Cardiac atrium fibroblast (primary cell): ENCODE measurements at places on chromosomes 11 and 22. TPM values are rescaled to one million over a fixed set of nuclear protein-coding genes. Genes with fewer than 3 reads are reported as not detected.

Gene SCO2
- 0.81 and 1.6 TPM in 2 replicates for total RNA-seq

Gene THY1
- total RNA-seq: 45.8 and 46.6 TPM in 2 replicates

Gene CTSF
- total RNA-seq: 65.9 and 72.4 TPM in 2 replicates

Gene TLCD5
- 1.1 and 3.9 TPM in 2 replicates for total RNA-seq

Gene GUCY1A2
- total RNA-seq: 2.1 and 6.0 TPM in 2 replicates

Gene L3MBTL2
- 15.5 and 19.4 TPM in 2 replicates for total RNA-seq

Gene TTC28
- 13.0 and 22.7 TPM in 2 replicates for total RNA-seq

Gene CERK
- total RNA-seq: 20.6 and 26.0 TPM in 2 replicates

Gene MMP1
- 1.1 and 1.5 TPM in 2 replicates for total RNA-seq

Gene EXPH5
- not detected in 2 replicates for total RNA-seq

Gene AMBRA1
- total RNA-seq: 17.3 and 19.1 TPM in 2 replicates

Gene ARCN1
- 151 and 155 TPM in 2 replicates for total RNA-seq

Gene PLAAT4
- 11.5 and 28.3 TPM in 2 replicates for total RNA-seq

Gene OR5L2
- not detected in 2 replicates for total RNA-seq

Gene OR52A1
- total RNA-seq: not detected in 2 replicates

Gene TBC1D10A
- total RNA-seq: 15.1 and 23.5 TPM in 2 replicates

Gene C11orf52
- 0.65 and 4.3 TPM in 2 replicates for total RNA-seq

Gene FAT3
- 0.18 and 0.49 TPM in 2 replicates for total RNA-seq

Gene GNAZ
- 0.32 and 1.3 TPM in 2 replicates for total RNA-seq

Gene HTR3B
- total RNA-seq: not detected in 2 replicates

Gene CLP1
- 11.0 and 16.7 TPM in 2 replicates for total RNA-seq

Gene PATE2
- total RNA-seq: not detected in 2 replicates

Gene TSPAN18
- total RNA-seq: 2.7 and 3.2 TPM in 2 replicates

Gene ARL14EP
- 12.1 and 17.7 TPM in 2 replicates for total RNA-seq

Gene SLC17A6
- not detected in 2 replicates for total RNA-seq

Gene OR6A2
- total RNA-seq: 0.65 and 3.4 TPM in 2 replicates

Gene MTFP1
- total RNA-seq: 15.0 and 20.3 TPM in 2 replicates

Gene CHADL
- total RNA-seq: 0.16 and 0.18 TPM in 2 replicates

Gene OR5J2
- not detected in 2 replicates for total RNA-seq

Gene IGSF22
- total RNA-seq: not detected in 2 replicates

Gene PTGDR2
- total RNA-seq: not detected in 2 replicates

Gene FREY1
- 0.65 TPM in 1 of 2 replicates, not detected in the other for total RNA-seq

Gene CDHR5
- total RNA-seq: not detected in 2 replicates

Gene RHBDD3
- total RNA-seq: 37.4 and 37.5 TPM in 2 replicates

Gene EIF3L
- total RNA-seq: 432 and 441 TPM in 2 replicates

Gene HPX
- total RNA-seq: 0.49 TPM in 1 of 2 replicates, not detected in the other

Gene CNGA4
- total RNA-seq: not detected in 2 replicates

Gene FOLR3
- total RNA-seq: not detected in 2 replicates

Gene OR8A1
- not detected in 2 replicates for total RNA-seq

Gene INPP5J
- 0.16 TPM in 1 of 2 replicates, not detected in the other for total RNA-seq

Gene TRPM5
- total RNA-seq: not detected in 2 replicates

Gene OR56B1
- not detected in 2 replicates for total RNA-seq

Gene E2F8
- 0.32 and 0.36 TPM in 2 replicates for total RNA-seq

Gene OLFML1
- total RNA-seq: 2.8 and 5.6 TPM in 2 replicates

Gene AQP11
- 0.18 and 0.65 TPM in 2 replicates for total RNA-seq

Gene MMP27
- not detected in 2 replicates for total RNA-seq

Gene CHKA
- 7.9 and 34.1 TPM in 2 replicates for total RNA-seq

Gene SLC22A25
- not detected in 2 replicates for total RNA-seq

Gene OR8D1
- not detected in 2 replicates for total RNA-seq
